ENCODE measurements at places on chromosomes 2 and 18. TPM values are rescaled to one million over a fixed set of nuclear protein-coding genes. Genes with fewer than 3 reads are reported as not detected.

- H3K27ac ChIP-seq = no peak overlapping the region
- no peak overlapping the region for H3K4me3 ChIP-seq
- no peaks in the 10 kb centered on the region for H3K36me3 ChIP-seq
- no peak for DNase-seq
- H3K4me1 ChIP-seq = no peaks in the 10 kb centered on the region
- H3K27me3 ChIP-seq = no peaks in the 10 kb centered on the region
Measured at GRCh38 chr2:170216981-170217380, 39.0 kb downstream of the MYO3B start.

DNA sequence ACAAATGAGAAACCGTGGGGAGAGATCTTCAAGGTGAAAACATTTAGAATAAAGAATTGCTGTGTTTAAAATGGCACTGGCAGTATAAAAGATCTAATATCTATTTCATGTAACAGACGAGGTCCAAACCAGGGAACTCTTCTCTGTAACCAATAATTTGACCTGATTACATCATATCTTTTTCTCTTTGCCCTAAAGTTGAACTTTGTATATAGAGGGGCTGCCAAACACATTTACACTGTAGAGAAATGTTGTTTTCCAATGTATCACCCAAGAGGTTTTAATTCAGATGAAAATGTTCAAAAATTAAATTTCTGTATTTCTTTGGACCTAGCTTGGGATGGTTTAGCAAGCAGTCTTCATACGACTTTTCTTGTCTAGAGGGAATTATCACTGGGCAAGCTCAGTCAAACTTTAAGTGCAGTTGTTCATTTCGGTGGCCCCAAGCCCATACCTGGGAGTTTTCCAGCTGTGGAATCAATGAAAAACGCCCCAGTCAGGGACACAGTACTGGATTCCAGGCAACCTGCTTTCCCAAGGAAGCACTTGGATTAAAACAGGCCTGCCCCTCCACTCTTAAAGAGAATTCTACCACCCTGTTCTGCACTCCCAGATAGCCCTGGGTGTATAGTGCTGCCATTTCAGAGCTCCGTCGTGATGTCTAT lies 208.5 kb upstream of the FN1 start:
- no peaks in the 10 kb centered on the region for H3K27me3 ChIP-seq
- H3K27ac ChIP-seq = no peak overlapping the region
- H3K4me1 ChIP-seq = no peaks in the 10 kb centered on the region
- no peak for DNase-seq
- H3K4me3 ChIP-seq = no peak overlapping the region

DNA sequence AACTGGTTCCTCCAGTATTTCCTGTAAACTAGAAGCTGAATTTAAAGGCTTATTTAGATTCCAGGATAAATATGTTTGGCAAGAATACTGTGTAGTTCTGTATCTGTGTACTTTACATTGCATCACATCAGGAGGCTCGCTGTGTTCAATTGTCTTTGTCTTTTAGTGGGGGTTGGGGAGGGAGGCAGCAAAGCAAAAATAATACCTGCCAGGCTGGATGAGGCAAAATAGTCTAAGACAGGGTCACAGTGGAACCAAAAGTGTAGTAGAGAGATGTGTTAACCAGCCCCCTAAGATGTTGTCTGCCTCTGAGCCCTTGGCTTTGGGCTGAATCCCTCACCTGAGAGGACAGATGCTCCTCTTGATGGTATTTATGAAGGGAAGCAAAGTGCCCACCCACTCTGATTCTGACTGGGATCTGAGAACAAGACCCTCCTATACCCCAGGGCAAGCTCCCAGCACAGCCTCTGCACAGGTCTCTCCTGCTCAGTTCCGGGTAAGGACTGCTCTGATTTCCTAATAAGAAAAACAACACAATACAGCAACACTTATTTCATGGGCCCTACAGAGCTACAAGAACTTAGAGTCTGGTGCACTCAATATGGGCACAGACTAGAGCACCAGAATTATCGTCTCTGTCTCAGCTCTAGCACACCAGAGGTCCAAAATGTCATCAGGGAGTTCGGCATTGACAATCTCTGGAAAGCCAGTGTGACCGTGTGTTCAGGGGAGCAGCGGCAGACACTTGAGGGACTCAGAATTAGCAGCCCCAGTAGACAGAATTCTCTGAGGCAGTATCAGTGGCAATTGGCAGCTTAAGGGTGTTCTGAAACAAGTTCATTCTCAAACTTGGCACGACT lies 7.2 kb upstream of the AFTPH start:
- H3K36me3 ChIP-seq = no peaks in the 10 kb centered on the region
- no peak overlapping the region for H3K4me3 ChIP-seq

DNA sequence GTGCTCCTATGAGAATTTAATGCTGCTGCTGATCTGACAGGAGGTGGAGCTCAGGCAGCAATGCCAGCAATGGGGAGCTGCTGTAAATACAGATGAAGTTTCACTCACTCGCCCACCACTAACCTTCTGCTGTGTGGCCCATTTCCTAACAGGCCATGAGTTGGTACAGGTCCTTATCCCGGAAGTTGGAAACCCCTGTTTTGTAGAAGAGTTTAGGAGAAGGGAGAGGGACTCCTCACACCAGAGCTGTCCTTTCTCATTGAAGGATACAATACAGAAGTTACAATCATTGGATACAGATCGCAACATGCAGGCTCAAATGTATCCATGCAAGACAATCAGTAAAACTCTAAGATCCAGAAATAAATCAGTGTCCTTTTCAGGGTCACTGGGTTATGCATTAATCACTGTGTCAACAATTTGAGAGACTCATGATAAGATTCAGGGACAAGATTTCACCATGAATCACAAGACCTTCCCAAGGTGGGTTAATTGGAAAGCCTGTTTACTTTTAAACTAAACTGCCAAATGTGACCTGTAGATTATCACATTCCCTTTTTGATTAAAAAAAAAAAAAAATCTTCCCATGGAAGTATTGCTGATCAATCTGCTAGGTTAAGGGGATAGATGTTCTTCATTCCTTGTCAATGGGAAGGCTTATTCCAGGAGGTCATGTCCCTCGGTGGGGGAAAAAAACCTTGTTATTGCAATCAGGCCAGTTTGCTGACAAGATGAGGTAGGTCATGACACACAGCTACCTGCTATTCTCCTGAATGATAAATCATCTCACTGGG lies 97.2 kb downstream of the SP100 start:
- DNase-seq = no peak
- no peak overlapping the region for H3K4me3 ChIP-seq
- H3K27me3 ChIP-seq = no peaks in the 10 kb centered on the region
- no peaks in the 10 kb centered on the region for H3K36me3 ChIP-seq

DNA sequence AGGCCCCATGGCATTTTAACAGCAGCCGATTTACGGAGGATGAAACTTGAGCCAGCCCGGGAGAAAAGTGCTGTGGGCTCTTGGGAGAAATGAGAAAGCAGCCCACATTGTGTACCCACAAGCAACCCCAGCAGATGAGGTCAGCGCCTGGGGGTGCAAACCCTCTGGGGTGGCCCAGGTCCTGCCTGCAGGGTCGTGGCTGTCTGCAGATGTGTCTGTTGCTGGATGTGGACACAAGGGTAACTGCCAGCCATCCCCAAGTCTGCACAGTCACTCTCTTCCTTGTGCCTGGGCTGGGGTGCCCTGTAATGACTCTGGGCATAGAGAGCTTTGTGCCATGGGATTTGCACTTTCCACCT lies 170.8 kb downstream of the PRKCE start:
- H3K36me3 ChIP-seq = no peaks in the 10 kb centered on the region
- peaks cover 42% of the 10 kb centered on the region for H3K4me1 ChIP-seq
- no peaks in the 10 kb centered on the region for H3K27me3 ChIP-seq
- no peak overlapping the region for H3K4me3 ChIP-seq

- H3K4me3 ChIP-seq = no peak overlapping the region
- H3K27ac ChIP-seq = no peak overlapping the region
- H3K36me3 ChIP-seq = no peaks in the 10 kb centered on the region
- no peak for DNase-seq
- H3K4me1 ChIP-seq = no peaks in the 10 kb centered on the region
- H3K27me3 ChIP-seq = peaks cover 2% of the 10 kb centered on the region
Measured at GRCh38 chr2:230905448-230906421, 19.3 kb downstream of the GPR55 start.

GRCh38 chr2:36704475-36705150 lies 8.1 kb downstream of the VIT start:
- DNase-seq = peak; percentile 53
- H3K36me3 ChIP-seq = no peaks in the 10 kb centered on the region
- H3K4me3 ChIP-seq = no peak overlapping the region
- no peaks in the 10 kb centered on the region for H3K4me1 ChIP-seq
- H3K27ac ChIP-seq = no peak overlapping the region

DNA sequence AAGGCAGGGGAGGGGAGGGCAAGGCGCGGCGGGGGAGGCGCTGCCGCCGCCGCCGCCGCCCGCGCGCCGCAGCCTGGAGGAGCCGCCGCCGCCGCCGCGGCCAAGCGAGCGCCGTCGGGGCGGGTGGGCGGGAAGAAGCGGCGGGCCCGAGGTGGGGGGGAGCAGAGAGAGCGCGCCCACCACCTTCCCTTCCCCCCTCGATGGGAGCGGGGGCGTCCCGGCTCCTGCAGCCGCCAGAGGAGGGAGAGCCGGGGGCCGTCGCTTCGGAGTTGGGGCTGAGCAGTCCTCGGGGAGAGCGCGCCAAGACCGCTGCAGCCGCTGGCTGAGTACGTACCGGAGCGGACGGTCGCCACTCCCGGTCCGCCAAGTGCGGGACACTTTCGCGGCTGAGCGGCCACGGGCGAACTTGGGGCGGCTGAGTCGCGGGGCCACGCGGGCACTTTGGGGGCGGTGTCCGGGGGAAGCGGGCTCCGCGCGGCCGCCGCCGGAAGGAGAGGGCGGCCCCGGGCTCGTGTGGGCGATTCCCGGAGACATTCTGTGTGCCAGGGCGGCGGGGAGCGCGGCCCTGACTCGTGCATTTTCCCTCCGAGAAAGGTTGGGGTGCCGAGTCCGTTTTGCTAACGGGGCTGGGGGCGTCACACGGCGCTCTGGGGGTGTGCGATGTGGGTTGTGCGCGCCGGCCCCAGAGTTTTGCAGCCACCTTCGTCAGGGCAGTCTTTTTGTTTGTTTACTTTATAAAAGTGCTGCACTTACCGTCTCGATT lies at the start of gene NAB1:
TSS of gene NAB1 (plus strand) at position 49 of the 763 bp plus-strand sequence. CDS start 10,094 bp downstream, outside the sequence.
- peak; percentile 79 for DNase-seq
- peaks cover 8% of the 10 kb centered on the region for H3K4me1 ChIP-seq
- H3K36me3 ChIP-seq = no peaks in the 10 kb centered on the region
- no peaks in the 10 kb centered on the region for H3K27me3 ChIP-seq

- no peaks in the 10 kb centered on the region for H3K4me1 ChIP-seq
- no peaks in the 10 kb centered on the region for H3K36me3 ChIP-seq
- DNase-seq = no peak
- H3K27ac ChIP-seq = no peak overlapping the region
Measured at GRCh38 chr18:37497853-37498518, 67.6 kb downstream of the CELF4 start.

SAG gene
- not detected for total RNA-seq

DUSP19 gene
- total RNA-seq = 2.5 TPM

ZCCHC2 gene
- 19.4 TPM for total RNA-seq

HOXD13 gene
- total RNA-seq = not detected

Data from psoas muscle (tissue), 8 donors.